CD4-positive, alpha-beta T cell treated with Interleukin-2 at 100 ng/mL for 4 hours (primary cell): ENCODE measurements at places on chromosomes 6 and 20.

DNA sequence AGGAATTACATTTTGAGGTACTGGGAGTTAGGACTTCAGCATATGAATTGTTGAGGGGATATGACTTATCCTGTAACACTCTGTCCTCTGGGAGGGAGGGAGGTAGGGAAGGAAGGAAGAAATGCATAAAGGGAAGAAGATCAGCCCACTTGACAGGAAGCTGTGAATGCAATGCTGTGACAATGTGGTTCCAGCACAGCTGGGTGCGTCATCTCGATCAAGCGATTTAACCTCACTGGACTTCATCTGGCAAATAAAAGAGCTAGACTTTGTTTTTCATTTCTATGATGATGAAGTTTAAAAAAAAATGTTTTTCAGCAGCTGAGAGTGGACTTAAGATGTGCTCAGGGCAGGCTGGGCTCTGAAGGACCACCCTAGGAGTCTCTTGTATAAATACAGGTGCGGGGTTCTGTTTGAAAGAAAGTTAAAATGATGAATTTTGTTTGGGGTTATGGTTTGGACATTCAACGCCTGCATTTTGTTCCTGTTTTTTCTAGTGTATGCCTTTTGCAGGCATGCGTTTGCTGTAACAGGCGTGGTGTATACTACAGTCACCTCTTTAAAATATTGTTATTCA, 178.1 kb downstream of the RIMS1 start:
- no peak for DNase-seq

- DNase-seq = no peak
These were observed 7.0 kb downstream of the SLC22A23 start for GRCh38 chr6:3449750-3450305.

- no peak for DNase-seq
These were observed 957 bp upstream of the VEGFA start for GRCh38 chr6:43768983-43769525.

GRCh38 chr6:71124340-71124739, 164.3 kb upstream of the OGFRL1 start:
- no peak for DNase-seq

GRCh38 chr20:2045101-2045500, 51.2 kb upstream of the PDYN start:
- no peak for DNase-seq

DNA sequence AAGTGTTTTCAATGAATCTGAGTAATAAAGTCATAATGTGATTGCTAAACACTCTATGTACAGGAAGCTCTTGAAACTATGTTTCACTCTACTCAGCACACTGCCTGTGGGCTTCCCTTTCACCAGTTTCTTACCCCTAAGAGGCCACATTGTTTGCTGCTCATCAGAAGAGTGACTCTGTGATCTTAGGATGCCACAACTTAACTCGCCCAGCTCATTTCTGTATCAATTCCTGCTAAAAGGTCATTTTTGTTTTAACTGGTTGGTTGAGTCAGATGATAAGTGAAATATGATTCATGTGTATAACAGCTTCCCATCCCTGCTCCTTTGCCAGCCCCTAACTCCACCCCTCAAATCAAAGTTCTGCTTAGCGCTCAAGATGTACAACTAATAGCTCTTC, 9.8 kb upstream of the NDUFAF4 start:
- DNase-seq = no peak

GRCh38 chr6:33195304-33196165, 3.3 kb upstream of the COL11A2 start:
- DNase-seq = no peak

DNA sequence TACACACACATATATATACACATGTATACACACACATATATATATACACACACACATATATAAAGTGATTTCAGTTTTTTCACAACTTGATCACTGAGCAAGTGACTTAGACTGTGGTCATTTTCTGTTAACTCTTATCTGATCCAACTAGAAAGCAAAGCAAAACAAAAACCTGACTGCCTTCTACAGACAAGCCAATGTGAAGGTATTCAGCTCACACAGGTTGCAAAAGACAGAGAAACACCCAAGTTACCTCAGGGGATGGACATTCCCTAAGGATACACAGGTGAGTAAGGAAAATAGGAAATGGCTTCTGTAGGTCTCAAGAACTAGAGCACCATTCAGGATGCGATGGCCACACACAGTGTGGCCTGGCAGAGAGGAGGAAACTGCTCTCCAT, 58.4 kb upstream of the IER3 start:
- DNase-seq = no peak

DNA sequence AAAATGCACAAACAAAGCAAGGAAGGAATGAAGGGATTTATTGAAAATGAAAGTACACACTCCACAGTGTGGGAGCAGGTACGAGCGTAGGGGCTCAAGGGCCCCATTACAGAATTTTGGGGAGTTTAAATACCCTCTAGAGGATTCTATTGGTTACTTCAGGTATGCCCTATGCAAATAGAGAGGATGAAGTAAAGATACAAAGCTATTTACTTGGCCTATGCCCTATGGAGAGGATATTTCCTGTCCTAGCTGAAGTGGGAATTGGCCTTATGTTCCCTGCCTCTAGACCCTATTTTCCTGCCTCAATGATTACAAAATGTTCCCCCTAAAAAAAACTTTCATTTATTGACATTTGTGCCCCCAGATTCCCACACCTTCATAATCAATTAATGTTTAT, 59.7 kb upstream of the ASIP start:
- DNase-seq = no peak

- DNase-seq = no peak
These were observed 104.9 kb downstream of the SLX4IP start for GRCh38 chr20:10539818-10540553.

GRCh38 chr6:116267836-116268588, 11.7 kb downstream of the TSPYL1 start:
- no peak for DNase-seq

- DNase-seq = peak; percentile 26
These were observed 8.6 kb downstream of the ADAT2 start for GRCh38 chr6:143441680-143442545.

DNA sequence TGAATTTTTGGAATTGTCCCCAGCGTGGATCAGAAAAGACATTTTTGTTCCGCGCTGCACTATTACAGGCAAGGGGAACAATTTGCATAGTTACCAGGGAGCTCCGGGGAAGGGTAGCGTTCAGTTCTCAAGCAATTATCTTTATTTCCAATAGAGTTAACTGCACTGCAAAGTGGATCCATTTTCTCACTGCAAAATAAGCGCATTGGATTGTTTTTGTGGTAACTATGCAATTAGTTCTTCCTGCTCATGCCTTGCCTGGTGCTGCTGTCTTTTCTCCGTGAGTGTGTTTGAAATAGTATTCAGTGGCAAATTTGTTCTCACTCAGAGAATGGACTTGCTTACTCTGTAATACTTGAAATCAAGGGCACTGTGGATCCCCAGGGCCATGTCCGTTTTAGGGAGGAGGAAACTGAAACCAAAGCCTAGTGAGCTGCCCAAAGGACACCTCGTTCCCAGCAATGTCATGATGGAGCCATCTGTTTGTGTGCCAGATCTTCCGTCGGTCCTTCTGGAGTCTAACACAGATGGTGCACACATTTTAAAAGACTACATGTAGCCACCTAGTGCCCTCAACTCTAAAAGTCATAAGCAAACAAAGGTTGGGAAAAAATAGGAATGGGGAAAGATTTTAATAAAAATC, 7.4 kb upstream of the PCK1 start:
- DNase-seq = no peak

- DNase-seq = no peak
These were observed 74.4 kb downstream of the HDGFL1 start for GRCh38 chr6:22643780-22644179.

GRCh38 chr6:25942561-25943147, 12.2 kb upstream of the SLC17A2 start:
- peak; percentile 39 for DNase-seq

- DNase-seq = no peak
These were observed 154.5 kb downstream of the MOXD1 start for GRCh38 chr6:132246632-132247270.

GRCh38 chr20:37941332-37941731, 38.4 kb downstream of the VSTM2L start:
- no peak for DNase-seq

GRCh38 chr6:45969883-45970282, 45.8 kb downstream of the CLIC5 start:
- DNase-seq = no peak

GRCh38 chr6:131029626-131030297, 33.3 kb downstream of the EPB41L2 start:
- no peak for DNase-seq

DNA sequence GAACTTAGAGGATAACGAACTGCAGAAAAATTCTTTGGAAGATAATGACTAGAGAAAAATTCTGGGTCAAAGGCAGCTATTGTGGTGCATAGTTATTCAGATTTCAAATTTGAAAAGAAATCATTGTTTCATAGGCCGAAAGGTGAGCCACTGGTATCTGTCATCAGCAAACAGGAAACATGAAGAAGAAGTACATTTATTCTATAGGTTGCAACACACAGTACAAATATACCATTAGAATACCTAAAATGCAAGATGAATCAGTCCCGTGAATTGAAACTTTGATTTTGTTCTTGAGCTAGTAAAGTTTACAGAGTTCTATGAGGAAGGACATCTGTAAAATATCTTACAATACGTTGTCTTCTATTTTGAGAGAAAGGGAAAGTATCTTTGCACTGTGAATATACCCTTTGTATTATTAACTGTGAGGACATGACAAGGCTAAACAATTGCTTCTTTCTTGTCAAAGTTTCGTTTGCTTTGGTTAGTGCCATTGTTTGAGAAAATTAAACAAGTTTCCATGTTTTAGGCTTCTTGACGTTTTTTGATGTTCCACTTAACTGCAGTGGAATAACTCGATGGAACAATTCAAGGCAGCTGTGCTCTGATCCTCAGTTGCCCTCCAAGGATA, 84.7 kb downstream of the HDGFL1 start:
- no peak for DNase-seq

DNA sequence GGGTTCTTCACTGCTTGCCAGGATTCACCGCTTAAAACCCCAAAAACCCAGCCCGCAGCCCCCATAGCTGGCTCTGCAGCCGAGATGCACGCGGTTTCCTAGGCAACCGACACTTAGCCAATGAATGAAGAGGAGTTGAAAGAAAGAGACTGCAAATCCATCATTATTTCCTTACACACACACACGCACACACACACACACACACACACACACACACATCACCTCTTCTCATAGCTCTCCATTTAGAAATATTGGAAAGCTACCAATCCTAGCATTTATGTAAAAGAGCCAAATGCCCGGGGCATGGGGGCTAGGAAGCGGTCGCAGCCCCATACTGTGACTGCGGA, 3.4 kb upstream of the TUBB2B start:
- DNase-seq = no peak

- DNase-seq = no peak
These were observed 1.4 kb upstream of the BPIFB1 start for GRCh38 chr20:33281550-33282146.

DNA sequence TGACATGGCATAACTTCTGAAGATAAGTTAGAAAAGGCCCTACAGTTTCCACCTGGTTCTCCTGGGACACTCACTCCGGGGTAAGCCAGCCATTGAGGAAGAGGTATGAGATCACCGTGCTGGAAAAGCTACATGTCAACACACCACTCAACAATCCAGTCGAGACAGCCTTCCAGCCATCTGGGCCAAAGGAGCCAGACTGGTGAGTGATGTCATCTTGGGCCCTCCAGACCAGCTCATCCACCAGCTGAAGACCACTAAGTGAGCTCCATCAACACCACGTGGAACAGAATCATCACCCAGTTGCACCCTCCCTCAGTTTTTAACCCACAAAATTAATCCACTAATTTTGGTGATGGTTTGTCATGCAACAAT, 32.3 kb upstream of the RSPO4 start:
- DNase-seq = no peak

DNA sequence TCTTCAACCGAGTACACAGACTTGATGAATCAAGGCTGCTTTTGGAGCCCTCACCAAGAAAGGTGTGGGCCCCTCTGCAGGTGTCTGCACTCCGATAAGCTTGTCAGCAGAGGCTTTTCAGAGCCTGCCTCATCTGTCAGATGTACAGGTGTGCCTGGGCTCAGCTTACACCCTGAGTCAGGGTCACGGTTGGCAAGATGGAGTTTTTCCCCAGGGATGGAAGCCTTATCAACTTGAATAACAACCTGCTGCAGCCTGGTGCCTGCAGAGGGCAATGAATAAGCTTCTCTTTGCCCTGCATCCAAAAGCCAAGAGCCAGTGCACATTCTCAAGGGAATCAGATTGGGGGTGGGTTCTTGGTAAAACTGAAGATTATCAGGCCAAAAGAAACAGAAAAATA, 427.1 kb downstream of the CD83 start:
- no peak for DNase-seq

GRCh38 chr6:31350196-31351032, 6.6 kb downstream of the HLA-B start:
- DNase-seq = no peak

GRCh38 chr20:58306421-58307261, 2.9 kb upstream of the RAB22A start:
- DNase-seq = peak; percentile 95

GRCh38 chr6:31585491-31585890, 586 bp upstream of the LST1 start:
- peak; percentile 70 for DNase-seq

DNA sequence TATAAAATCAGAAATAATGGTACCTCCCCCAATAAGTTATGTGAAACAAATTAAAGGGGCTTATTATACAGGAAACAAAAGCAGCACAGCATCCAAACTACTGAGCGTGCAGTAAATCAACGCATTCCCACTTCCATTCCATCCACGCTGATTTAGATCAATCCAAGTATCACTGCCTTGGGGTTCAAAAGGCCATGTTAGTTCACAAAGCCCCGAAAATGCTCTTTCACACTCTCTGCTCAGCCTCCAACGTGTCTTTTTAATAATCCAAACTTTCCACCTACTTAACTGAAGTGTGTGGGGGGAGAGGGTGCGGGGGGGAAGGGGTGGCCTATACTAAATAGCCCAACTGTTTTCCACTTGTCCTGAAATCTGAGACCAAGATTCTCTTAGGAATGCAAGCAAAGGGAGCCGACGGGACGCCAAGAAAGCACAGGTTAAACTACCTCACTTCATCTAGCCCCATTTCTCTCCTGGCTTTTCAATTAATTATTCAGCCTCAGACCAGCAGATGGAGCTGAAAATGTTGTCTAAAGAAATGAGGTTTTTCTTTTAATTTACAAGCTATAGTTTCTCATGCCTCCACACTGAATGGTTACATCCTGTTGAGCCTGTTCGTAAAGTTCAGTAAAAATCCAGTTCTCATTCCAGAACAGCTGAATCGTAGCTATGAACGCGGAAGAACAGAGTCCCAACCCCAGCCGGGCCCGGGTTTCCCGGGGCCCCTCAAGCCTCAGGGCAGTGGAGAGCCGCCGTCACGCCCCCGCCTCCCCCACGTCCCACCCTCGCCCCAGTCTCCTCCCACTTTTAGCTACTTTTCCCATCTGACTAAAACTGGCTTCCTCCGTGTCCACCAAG, 1.0 kb upstream of the NXT1 start:
- DNase-seq = peak; percentile 75

GRCh38 chr20:49409302-49409974, 73.0 kb downstream of the KCNB1 start:
- DNase-seq = no peak
